ENCODE measurements at places on chromosomes 16 and 17. TPM values are rescaled to one million over a fixed set of nuclear protein-coding genes. Genes with fewer than 3 reads are reported as not detected.
A peak's percentile ranks its signal among the peaks of the same experiment; 100 is the strongest.

GRCh38 chr17:63276821-63277220 is 169.3 kb downstream of the CYB561 start:
- H3K4me1 ChIP-seq = peaks cover 5% of the 10 kb centered on the region
- H3K4me3 ChIP-seq = no peak overlapping the region
- no peak for DNase-seq
- no peak overlapping the region for H3K27ac ChIP-seq
- H3K36me3 ChIP-seq = no peaks in the 10 kb centered on the region

DNA sequence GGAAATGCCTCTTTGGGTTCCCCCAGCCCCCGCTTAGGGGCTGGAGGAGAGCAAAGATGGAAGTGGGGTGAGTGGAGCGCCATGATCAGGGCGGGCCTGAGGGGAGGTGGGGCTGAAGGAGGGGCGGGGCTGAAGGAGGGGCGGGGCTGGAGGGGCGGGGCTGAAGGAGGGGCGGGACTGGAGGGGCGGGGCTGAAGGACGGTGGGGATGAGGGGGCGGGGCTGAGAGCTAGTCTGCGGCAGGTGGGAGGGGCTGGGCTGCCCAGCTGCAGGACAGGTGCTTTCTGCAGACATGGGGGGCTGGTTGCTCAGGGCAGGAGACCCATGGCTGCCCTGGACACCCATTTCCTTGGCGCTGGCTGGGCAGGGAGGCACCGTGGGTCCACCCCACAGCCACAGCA is 39.1 kb upstream of the PABPN1L start:
- no peak for DNase-seq
- H3K27me3 ChIP-seq = no peaks in the 10 kb centered on the region
- peaks cover 9% of the 10 kb centered on the region for H3K4me1 ChIP-seq

The KRT33A gene
- not detected for total RNA-seq

DNA sequence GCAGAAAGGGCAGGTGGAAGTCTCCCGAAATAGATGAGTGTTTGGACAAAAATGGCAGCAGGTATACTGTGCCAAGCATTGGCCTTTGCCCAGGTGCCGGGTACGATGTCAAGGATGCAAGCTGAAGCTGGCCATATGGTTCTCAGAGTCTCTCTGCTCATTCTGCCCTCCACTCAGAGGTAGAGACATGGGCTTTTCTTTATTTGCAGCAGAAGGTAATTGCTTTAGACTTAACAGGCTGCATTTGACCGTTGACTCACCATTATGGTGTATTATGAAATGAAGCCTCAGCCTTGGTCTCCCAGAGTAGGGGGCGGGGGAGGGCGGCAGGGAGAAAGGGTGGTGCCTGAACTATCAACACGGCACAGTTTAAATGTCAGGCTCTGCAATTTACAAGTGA is 969.1 kb upstream of the EEF2KMT start:
- H3K27me3 ChIP-seq = no peaks in the 10 kb centered on the region
- DNase-seq = no peak
- H3K4me1 ChIP-seq = no peaks in the 10 kb centered on the region
- no peaks in the 10 kb centered on the region for H3K36me3 ChIP-seq
- H3K4me3 ChIP-seq = no peak overlapping the region

- peak overlapping the region; percentile 67 for H3K4me3 ChIP-seq
- no peak for DNase-seq
- H3K4me1 ChIP-seq = peaks cover 12% of the 10 kb centered on the region
- H3K27ac ChIP-seq = no peak overlapping the region
- peaks cover 29% of the 10 kb centered on the region for H3K27me3 ChIP-seq
- peaks cover 6% of the 10 kb centered on the region for H3K36me3 ChIP-seq
Measured at GRCh38 chr17:10737168-10737622, 7.4 kb upstream of the TMEM220 start.

DNA sequence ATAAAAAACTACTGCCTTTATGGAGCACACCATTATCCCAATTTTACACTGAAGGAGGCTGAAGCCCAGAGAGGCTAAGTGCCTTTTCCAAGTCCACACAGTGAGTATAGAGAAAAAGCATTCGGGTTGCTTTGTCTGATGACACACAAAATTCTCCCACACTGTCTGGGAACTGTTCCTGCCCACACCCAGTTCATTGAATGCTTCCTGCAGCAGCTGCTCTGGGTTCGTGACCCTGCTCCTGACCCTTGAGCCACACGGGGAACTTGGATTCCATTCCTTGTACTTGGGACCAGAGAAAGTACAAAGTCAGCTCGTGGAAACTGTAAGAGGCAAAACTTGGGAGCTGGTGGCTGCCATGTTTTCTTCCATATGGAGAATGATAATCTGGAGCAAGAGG is 57.9 kb downstream of the AKAP1 start:
- H3K27me3 ChIP-seq = peaks cover 32% of the 10 kb centered on the region
- no peak overlapping the region for H3K27ac ChIP-seq
- no peak for DNase-seq
- no peaks in the 10 kb centered on the region for H3K4me1 ChIP-seq
- no peaks in the 10 kb centered on the region for H3K36me3 ChIP-seq
- no peak overlapping the region for H3K4me3 ChIP-seq

DNA sequence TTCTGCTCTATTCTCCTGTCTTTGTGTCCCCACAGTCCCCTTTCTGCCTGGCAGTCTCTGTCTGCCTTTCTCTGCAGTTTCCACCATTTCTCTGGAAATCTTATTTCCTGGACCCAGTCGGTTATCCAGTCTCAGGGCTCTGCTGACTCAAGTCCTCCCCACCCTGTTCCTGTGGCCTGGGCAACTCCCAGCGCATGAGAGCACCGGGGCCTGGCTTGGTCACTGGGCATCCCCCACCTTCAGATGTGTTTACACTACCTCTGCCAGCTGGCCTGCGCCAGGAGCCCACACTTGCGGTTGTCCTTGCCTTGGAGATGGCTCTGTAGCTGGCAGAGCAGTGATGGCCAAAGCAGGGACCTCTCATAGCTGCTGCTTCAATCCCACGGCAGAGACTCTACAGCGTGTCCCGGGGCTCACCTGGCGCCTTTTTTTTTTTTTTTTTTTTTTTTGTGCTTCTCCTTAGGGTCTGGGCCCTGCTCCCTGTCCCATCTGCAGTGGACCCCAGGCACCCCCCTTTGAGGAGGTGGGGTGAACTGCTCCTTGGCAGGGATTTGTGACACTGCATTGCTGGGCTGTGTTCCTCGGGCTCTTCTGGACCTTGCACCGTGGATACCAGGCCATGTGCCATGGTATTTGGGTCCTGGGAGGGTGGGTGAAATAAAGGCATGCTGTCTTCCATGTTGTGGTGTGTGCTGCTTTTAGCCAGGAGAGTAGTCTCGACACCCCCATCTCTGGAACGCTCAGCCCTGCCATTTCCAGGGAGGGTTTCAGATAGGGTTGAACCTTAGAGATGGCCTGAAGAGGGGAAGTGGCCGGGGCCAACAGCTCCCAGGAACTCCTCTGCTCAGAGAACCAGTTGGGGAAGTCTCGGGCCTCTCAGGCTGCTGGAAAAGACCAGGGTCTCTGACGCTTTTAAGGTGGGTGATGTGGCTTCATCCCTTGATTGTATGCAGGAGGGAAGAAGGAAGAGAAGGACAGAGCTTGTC is 17.5 kb downstream of the GUCY2D start:
- peaks cover 57% of the 10 kb centered on the region for H3K27me3 ChIP-seq
- peaks cover 9% of the 10 kb centered on the region for H3K4me1 ChIP-seq
- DNase-seq = no peak

DNA sequence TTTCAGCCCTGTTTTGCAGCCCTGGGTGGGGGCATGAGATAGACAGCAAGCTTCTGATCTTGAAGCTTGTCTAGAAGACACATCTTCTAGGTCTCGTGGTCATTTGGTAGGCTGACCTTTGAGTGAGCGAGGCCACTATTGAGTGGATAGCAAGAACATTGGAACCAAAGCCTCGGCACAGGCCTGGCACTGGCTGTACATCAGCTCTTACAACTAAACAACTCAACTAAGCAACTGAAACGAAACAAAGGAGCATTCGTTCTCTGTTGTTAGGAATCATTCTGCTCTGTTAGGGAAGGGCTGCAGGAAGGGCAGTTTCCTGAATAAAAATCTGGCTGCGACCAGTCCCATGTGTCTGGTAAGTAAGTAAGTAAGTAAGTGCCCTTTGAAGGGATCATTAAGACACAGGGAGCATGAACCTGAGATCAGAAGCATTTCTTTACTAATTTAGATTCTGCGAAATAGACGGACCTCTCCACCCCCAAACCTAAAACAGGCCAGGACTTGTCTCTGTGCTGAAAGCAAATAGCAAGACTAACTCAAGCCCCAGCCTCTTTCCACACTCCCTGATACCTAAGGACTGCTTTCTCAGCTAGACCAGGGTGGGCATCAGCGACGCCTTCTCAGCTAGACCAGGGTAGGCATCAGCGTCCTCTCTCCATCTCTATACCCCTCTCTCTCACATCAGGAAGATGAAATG is 22.7 kb downstream of the CYB561 start:
- no peaks in the 10 kb centered on the region for H3K27me3 ChIP-seq
- H3K4me3 ChIP-seq = no peak overlapping the region
- H3K36me3 ChIP-seq = peaks cover 2% of the 10 kb centered on the region
- no peak overlapping the region for H3K27ac ChIP-seq
- peaks cover 44% of the 10 kb centered on the region for H3K4me1 ChIP-seq

DNA sequence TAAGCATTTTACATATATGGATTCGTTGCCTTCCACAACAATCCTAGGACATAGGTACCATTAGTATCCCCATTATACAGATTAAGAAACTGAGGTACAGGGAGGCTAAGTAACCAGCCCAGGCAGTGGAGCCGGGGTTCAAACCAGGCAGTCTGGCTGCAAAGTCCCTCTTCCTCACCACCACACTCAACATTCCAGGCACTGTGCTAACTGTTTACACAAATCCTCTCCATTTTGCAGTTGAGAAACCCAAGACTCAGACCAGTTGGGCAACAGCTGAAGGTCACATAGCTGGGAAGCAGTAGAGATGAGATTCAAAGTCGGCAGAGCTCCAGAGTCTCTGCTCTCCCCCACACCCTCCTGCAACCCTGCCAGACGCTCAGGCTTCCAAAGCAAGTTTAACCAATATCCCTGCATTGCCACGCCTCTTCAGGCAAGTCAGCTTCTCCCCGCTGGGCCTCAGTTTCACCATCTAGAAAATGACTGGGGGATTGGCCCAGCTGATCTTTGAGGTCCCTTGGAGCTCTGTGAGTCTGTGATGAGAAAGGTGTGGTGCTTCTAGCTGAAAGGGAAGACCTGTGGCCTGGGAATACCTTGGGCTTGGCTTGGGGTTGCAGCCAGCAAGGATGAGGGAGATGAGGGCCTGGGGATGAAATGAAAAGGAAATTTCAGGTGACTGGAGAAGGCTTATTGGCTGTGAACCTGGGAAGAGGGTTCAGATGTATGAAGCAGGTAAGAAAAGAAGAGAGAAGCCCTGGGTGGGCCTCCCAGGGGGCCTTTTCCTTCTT is 14.0 kb downstream of the CCR7 start:
- no peak for DNase-seq
- H3K27me3 ChIP-seq = no peaks in the 10 kb centered on the region
- peak overlapping the region; percentile 100 for H3K27ac ChIP-seq
- H3K36me3 ChIP-seq = peaks cover 13% of the 10 kb centered on the region

The C16orf96 gene
- 0.08 TPM for total RNA-seq

- no peak for DNase-seq
- no peak overlapping the region for H3K4me3 ChIP-seq
- no peaks in the 10 kb centered on the region for H3K27me3 ChIP-seq
- H3K36me3 ChIP-seq = peaks cover 10% of the 10 kb centered on the region
- H3K27ac ChIP-seq = peak overlapping the region; percentile 34
Measured at GRCh38 chr17:51034800-51035199, 85.9 kb downstream of the SPAG9 start.

DNA sequence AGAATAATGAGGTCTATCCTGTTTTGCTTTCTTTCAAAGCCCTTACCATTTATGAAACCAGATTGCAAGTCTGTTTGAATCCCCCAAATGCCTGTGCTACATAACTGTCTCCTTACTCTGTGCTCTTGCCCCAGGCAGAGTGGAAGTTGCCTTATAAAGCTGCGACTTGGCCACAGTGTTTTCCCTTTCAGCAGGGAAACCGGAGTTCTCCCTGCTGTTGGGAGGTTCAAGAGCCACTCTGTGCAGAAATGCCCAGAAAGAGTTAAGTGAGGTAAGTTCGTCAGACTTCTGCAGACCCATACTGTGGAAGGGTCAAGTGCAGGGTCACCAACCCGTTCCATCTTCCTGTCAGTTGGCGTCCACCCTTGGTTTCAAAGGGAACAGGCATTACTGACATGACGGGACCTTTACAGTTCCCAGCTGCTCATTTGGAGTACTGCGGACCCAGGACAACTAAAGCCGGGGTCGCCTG is 508.9 kb downstream of the WWOX start:
- no peak overlapping the region for H3K27ac ChIP-seq
- H3K27me3 ChIP-seq = no peaks in the 10 kb centered on the region
- H3K4me3 ChIP-seq = no peak overlapping the region
- no peaks in the 10 kb centered on the region for H3K36me3 ChIP-seq
- no peak for DNase-seq
- H3K4me1 ChIP-seq = peaks cover 8% of the 10 kb centered on the region

GRCh38 chr16:88703486-88704309 is 2.5 kb downstream of the RNF166 start:
- peaks cover 5% of the 10 kb centered on the region for H3K36me3 ChIP-seq
- H3K27ac ChIP-seq = peak overlapping the region; percentile 98
- H3K27me3 ChIP-seq = no peaks in the 10 kb centered on the region
- peaks cover 54% of the 10 kb centered on the region for H3K4me1 ChIP-seq
- H3K4me3 ChIP-seq = peak overlapping the region; percentile 97
- DNase-seq = peak; percentile 49

DNA sequence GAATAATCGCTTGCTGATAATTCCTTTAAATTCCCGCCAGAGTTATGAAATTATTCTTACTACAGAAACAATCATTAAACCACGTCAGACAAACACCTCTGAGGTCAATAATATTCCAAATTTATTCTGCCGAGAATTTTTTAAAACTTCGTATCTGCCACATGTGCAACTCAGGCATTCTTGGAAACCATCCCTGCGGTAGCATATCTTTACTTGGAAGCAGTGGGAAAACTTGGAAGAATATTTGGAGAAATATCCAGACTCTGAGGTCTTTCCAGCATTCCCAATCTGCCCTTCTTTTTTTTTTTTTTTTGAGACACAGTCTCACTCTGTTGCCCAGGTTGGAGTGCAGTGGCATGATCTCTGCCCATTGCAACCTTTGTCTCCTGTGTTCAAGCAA is 2.0 kb upstream of the CCL11 start:
- H3K4me1 ChIP-seq = no peaks in the 10 kb centered on the region
- peaks cover 46% of the 10 kb centered on the region for H3K27me3 ChIP-seq
- no peak for DNase-seq

DNA sequence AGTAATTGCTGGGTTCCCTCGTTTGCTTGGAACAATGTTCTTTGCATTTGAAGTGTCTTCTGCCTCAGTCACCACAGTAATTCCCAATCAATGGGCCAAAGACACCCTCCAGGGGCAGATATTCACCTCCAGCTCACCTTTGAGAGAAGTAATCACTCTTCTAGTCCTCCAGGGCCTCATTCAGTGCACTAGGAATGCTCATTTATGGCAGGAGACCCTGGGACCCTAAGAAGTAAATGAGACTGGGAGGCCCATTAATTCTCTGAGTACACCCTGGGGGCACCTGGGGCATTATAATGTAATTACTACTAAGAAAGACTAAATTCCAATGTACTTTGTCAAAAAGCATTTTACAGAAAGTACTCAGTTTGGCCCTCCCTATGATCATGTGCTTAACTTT is 158.2 kb upstream of the XYLT1 start:
- no peak for DNase-seq
- H3K4me3 ChIP-seq = no peak overlapping the region
- peaks cover 27% of the 10 kb centered on the region for H3K27me3 ChIP-seq
- no peak overlapping the region for H3K27ac ChIP-seq
- H3K4me1 ChIP-seq = no peaks in the 10 kb centered on the region

The GLP2R gene
- not detected for total RNA-seq

The PGP gene
- 9.2 TPM for total RNA-seq

The KPNA2 gene
- 83.6 TPM for total RNA-seq

Measured in T-helper 17 cell (primary cell).